ENCODE measurements at places on chromosomes 7 and 10. TPM values are rescaled to one million over a fixed set of nuclear protein-coding genes. Genes with fewer than 3 reads are reported as not detected.

Gene SLC39A12
- not detected for total RNA-seq

Gene FKBP14
- 22.7 TPM for total RNA-seq

Gene SPDYE1
- total RNA-seq: not detected

Gene DKK1
- not detected for total RNA-seq

Gene EBLN1
- not detected for total RNA-seq

Gene EGFR
- 42.5 TPM for total RNA-seq

Gene ANKRD16
- 13.0 TPM for total RNA-seq

DNA sequence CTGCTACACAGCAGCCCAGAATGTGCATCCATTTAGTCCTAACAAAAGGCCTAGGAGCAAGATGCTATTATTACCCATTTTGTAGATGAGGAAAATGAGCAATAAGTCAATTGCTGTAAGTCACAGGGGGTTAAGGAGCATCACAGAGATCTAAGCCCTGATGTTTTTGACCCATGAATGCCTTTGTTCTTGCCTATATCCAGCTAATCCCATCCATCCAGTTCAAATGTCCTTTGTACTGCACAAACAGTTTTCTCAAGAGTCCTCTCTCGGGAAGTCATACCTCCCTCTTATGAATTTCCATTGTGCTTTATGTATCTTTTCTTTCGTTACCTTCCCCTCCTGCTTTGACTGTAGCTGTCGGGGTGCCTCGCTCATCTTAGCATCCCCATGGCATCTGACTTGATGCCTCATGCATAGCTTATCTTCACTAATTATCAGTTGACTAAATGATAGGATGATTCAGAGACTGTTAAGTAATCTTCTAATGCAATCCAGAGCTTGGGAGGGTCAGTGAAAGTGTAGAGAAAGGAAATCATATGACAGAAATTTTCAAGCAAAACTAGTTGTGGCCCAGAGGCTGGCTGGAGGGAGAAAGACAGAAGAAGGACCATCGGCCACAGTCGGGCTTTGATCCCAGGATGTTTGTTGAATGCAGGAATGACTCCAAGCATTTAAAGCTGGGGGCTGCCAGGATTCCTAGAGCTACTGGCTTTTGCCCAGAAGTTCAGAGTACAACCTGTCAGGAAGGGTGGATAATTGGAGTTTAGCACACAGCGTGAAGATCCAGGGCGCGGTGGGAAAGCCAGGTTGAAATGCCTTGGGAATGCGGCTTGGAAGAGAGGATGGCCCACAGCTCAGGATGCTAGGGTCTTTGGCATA lies 23.5 kb downstream of the BLVRA start:
- no peaks in the 10 kb centered on the region for H3K27me3 ChIP-seq
- DNase-seq: no peak
- H3K36me3 ChIP-seq: no peaks in the 10 kb centered on the region
- no peak overlapping the region for H3K4me3 ChIP-seq

DNA sequence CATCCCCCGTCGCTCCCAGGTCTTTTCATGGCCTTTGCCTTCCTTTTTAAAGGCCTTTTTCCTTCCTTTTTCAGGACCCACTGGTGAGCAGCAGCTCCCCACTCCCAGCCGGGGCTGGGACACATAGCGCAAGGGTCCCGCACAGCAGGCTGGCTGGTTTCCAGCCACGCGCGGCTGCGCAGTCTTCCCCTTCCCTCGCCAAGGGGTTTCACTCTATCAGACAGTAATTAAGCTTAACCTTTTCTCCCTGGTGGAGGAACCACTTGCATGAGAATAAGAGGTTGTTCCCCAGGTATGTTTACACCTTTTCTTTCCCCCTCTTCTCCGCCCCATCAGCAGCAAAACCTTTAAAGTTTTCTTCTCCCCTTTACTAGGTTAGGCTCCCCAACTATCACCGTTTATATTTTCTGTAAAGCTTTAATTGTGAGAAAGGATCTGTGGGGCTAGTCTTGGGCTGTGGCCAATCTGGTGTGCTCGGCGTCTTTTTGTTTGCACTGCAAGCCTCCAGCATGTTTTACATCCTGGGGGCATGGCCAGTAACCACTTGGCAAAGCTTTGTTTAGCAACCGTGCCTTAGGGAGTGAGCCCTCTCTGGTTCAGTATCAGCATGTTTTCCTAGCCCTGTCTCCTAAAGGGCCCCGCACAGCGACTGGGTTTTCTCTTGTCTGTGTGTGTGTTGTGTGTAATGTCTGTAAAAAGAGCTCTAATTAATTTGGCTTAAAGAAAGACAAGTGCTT lies 219.6 kb downstream of the PHF14 start:
- DNase-seq: peak; percentile 34
- H3K27me3 ChIP-seq: no peaks in the 10 kb centered on the region
- peaks cover 6% of the 10 kb centered on the region for H3K4me1 ChIP-seq
- H3K36me3 ChIP-seq: no peaks in the 10 kb centered on the region
- H3K4me3 ChIP-seq: no peak overlapping the region
- no peak overlapping the region for H3K27ac ChIP-seq

GRCh38 chr10:110698782-110699201 lies 54.7 kb downstream of the RBM20 start:
- no peaks in the 10 kb centered on the region for H3K36me3 ChIP-seq
- H3K27me3 ChIP-seq: no peaks in the 10 kb centered on the region
- H3K4me1 ChIP-seq: no peaks in the 10 kb centered on the region
- DNase-seq: no peak
- H3K27ac ChIP-seq: no peak overlapping the region

GRCh38 chr7:2217716-2218443 lies 14.9 kb downstream of the MAD1L1 start:
- no peaks in the 10 kb centered on the region for H3K4me1 ChIP-seq
- no peak for DNase-seq
- H3K36me3 ChIP-seq: no peaks in the 10 kb centered on the region
- H3K27me3 ChIP-seq: no peaks in the 10 kb centered on the region
- no peak overlapping the region for H3K4me3 ChIP-seq
- no peak overlapping the region for H3K27ac ChIP-seq

DNA sequence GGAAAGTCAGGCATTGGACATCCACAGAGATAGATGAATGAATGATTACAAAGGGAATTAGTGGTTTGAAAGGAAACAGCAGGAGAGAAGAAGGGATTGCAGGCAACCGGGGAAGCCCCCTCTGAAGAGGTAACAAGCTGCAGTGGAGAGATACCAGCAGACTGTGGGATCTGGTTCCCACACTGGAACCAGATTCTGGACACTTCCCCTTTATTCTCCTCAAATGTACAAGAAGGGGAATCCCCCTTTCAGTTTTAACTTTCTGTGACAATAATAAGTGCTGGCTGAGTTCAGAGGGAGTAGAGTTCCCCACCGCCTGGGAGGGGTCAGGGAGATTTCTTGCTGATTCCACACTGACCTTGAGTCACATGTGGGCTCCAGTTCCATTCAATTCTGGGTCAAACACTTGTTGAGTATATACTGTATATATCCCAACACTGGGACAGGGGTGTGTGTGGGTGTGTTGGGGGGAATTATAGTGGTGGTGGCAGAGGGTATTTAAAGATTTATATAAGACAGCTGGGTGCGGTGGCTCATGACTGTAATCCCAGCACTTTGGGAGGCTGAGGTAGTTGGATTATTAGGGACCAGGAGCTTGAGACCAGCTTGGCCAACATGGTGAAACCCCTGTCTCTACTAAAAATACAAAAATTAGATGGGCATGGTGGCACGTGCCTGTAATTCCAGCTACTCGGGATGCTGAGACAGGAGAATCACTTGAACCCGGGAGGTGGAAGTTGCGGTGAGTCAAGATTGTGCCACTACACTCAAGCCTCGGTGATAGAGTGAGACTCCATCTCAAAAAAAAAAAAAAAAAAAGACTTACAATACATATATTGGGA lies 16.5 kb upstream of the DDIT4 start:
- H3K27me3 ChIP-seq: no peaks in the 10 kb centered on the region
- DNase-seq: no peak
- H3K4me3 ChIP-seq: no peak overlapping the region
- no peak overlapping the region for H3K27ac ChIP-seq

- no peaks in the 10 kb centered on the region for H3K36me3 ChIP-seq
- H3K27me3 ChIP-seq: no peaks in the 10 kb centered on the region
- H3K27ac ChIP-seq: no peak overlapping the region
- no peak for DNase-seq
- no peaks in the 10 kb centered on the region for H3K4me1 ChIP-seq
Observed at GRCh38 chr10:35035606-35036005, 54.5 kb downstream of the CUL2 start.

GRCh38 chr7:80611779-80612178 lies 26.7 kb upstream of the CD36 start:
- no peaks in the 10 kb centered on the region for H3K27me3 ChIP-seq
- H3K27ac ChIP-seq: no peak overlapping the region
- DNase-seq: peak; percentile 70

DNA sequence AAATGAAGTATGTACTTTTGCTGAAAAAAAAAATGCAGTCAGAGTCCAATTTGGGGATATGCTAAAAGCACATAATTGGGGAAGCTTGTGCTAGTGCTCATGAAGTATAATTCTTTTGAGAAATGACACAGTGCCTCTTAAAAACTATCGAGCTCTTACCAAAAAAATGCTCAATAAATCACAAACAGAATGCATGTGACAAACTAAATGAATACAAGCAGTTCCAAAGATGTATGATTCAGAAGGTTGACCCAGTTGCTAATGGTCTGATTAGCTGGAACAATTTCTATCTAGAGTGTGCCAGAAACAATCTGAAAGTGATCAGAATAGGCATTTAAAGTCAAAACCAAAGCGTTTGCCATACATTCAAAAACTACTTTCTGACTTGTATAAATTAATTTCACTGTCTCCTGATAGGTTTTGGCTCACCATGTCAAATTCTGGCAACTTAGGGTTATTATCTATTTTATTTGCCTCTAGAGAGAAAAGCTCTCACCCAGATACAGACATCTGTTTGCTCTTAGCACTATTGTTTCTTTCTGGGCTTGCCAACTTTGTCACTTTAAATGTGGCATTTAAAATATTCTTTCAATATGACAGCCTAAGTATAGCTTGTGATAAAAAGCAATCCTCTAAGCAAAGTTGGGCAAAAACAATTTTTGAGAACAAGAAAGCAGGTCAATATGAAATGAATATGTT lies 114.7 kb upstream of the AHR start:
- no peak overlapping the region for H3K4me3 ChIP-seq
- no peak overlapping the region for H3K27ac ChIP-seq
- no peaks in the 10 kb centered on the region for H3K27me3 ChIP-seq

DNA sequence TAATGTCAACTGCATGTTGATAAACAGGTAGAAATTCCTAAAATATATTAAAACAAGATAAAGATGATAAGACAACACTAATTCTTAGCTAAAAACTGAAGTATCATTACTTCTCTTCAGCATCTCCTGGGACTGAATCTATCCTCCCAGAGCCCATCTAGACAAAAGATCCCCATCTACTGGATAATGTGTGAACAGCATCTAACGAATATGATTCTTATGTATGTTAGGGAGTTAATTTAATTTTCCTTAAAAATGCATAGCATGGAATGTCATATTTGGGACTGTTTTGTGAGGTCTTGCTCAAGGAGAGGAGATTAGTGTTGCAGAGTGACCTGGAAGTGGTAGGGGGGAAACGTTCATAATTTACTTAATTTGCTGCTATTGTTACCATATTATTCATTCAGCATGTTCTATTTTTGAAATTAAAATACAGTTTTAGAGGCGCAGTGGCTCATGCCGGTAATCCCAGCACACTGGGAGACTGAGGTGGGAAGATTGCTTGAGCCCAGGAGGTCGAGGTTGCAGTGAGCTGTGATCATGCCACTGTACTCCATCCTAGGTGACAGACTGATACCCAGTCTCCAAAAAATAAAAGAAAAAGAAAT lies 305.1 kb upstream of the CSTF2T start:
- no peak overlapping the region for H3K4me3 ChIP-seq
- H3K4me1 ChIP-seq: no peaks in the 10 kb centered on the region
- H3K27ac ChIP-seq: no peak overlapping the region
- H3K27me3 ChIP-seq: no peaks in the 10 kb centered on the region
- H3K36me3 ChIP-seq: no peaks in the 10 kb centered on the region

- no peak overlapping the region for H3K27ac ChIP-seq
- H3K4me3 ChIP-seq: no peak overlapping the region
Observed at GRCh38 chr10:75657351-75657750, 225.9 kb downstream of the LRMDA start.

GRCh38 chr10:79438699-79439085 lies 6.7 kb downstream of the ZCCHC24 start:
- no peak for DNase-seq
- H3K27ac ChIP-seq: no peak overlapping the region
- no peaks in the 10 kb centered on the region for H3K36me3 ChIP-seq
- H3K27me3 ChIP-seq: no peaks in the 10 kb centered on the region
- peaks cover 22% of the 10 kb centered on the region for H3K4me1 ChIP-seq
- H3K4me3 ChIP-seq: no peak overlapping the region

Data from body of pancreas (tissue), 4 donors.